Cardiac septum (tissue), 1 donor: ENCODE measurements at places on chromosomes 1 and 21.

GRCh38 chr21:42495027-42495426 is 997 bp downstream of the RSPH1 start:
- no peak for DNase-seq

GRCh38 chr1:43577655-43578542 is 47.2 kb downstream of the PTPRF start:
- DNase-seq, result no peak

GRCh38 chr1:114482585-114482984 is 28.4 kb downstream of the TRIM33 start:
- DNase-seq, result no peak

DNA sequence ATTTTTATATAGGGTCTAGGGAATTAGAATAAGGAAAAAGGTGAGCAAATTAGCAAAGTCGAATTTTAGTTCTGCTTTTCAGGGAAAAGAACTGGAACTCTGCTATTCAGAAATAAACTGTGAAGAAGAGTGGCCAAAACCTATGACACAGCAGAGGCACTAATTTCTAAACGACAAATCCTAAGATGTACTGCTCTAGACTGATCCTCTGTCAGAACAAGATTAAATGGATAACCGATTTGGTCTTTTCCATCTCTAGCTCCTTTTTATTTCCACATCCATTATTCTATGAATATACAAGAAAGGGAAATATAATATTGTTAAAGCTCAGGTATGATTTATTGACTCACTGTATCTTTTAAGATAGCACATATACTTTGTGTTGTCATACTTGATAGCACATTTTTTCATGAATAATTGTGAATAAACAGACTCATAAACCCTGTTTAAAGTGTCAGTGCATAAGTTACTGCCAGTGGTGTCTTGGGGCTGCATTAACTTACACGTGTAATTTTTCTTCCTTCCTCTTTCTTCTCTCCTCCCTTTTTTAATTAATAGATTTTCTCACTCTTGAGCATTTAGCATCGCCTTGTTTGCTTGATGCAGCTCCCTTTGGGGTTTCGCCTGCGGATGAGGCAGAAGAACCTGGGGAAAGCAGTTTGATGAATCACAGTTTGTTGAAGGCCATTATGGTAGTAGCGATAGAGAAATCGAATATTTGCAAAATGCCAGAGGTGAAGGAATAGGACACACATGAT is 496.6 kb downstream of the ADGRL2 start:
- no peak for DNase-seq

DNA sequence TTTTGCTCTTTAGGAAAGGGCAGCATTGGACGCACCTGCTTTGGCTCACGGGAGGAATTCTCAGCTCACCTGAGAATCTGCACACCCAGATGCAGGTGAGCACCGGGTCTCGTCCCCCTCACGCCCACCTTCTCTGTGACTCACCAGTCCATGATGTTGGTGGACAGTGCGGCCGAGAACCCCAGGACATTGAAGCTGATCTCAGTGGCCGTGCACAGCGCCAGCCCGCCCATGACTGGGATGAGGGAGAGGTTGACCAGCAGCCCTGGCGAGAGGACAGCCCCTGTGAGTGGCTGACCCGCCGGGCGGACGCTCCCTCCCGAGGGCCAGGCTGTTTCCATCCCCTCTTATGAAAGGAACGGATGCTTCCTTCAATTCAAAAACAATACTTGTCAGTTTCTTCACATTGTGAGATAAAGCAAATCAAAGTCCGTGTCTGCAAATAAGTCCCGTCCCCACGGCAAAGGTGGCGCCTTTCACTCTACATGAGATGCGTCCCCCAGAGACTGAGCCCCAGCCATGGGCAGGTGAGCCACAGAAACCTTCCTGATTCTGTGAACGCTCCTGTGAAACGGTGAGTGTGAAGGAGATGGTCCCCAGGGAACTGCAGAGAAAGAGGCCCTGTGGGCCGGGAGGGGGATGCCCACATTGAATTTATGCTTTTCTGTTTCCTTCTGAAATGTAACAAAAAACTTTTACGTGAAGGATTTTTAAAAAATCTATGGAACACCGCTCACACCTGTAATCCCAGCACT is 12.7 kb upstream of the CDK11B start:
- DNase-seq, result no peak

DNA sequence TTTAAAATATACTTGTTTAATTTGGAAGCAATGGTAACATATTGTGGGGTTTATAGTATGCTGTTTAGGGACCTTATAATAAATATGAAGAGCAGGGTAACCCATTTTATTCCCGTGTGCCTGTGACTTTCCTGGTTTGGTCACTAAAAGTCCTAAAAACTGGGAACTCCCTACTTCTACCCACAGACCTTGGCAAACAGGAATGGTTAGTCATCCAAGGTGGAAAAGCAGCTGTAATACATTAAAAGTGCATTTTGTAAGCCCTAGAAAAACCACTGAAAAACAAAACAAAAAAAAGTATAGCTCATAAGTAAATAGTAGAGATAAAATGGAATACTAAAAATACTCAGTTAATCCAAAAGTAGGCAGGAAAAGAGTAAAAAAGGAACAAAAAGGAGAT is 538.9 kb downstream of the LMO4 start:
- DNase-seq, result no peak

DNA sequence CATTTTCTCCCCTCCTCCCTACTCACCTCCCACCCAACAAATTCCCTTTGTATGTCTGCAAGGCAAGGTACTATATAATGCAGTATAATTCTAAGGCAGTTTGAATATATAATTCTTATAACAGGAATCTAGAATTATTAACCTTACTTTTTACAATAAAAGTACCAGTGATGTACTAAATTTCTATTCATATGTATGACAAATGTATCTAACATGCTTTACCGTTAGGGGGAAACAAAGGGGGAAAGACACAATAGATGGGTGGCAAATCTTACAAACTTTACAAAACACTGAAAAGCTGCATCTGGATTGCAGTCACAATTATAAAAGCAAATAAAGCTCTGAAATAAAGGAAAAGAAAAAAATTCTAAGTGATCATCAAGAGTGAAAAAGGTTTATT is 2.3 kb downstream of the PIK3R3 start:
- DNase-seq, result no peak

- DNase-seq, result no peak
Measured at GRCh38 chr1:116262995-116263385, 110.1 kb upstream of the ATP1A1 start.

GRCh38 chr1:109167001-109167506 is 46.7 kb upstream of the SARS1 start:
- DNase-seq, result no peak

DNA sequence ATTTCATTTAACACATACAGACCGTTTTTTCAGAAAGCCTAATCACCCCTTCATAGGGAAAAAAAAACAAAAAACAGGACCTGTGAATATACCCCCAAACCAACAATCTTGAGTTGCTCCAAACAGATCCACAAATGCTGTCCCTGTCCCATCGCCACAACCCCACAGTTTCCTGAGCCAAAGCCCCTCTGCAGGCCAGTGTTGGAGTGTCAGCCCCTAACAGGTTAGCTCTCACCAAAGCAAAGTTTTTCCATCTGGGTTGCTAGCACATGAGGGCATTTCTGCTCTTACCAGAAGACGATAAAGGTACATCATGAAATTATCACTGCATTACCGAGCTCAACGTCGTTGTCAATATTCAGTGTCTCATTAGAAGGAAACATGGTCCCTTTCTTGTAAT is 40.8 kb downstream of the MCOLN2 start:
- DNase-seq, result no peak

DNA sequence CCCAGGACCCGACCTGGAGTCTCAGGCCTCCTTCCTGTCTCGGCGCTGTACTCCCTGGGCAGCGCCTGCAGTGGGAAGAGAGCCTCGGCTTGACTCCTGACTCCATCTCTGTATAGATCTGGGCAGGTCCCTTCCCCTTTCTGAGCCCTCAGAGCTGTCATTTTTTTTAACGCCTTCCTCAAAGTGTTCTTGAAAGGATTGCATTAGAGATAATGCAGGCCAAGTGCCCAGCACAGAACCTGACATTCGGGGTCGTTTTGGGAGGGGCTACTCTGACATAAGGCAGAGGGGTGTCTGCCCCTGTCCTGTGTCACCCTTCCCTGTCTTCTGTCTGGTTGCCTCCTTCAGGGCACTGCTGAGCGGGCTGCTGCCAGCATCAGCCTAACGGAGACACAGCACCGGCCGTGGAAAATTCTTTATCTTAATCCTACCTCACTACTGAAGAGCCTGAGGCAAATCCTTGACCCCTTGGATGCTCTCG is 271.6 kb downstream of the TRABD2B start:
- DNase-seq, result no peak

DNA sequence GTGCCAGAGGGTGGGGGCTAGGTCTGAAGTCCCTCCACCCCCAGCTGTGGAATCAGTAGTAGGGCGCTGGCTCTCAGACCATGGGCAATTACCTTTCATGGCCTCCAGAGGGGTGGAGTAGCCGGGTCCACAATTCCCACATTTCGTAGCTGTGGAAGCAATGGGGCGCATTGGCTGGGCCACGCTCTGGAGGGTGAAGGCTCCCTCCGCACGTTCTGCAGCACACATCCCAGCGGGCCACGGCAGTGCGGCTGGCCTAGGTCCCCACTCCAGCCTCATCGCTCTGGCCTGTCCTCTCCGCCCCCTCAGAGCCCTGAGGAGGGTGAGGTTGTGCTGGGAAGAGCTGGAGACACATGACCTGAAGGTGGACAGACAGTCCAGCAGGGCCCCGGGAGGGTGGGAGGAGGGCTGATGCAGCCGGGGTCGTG is 2.9 kb downstream of the SELENBP1 start:
- DNase-seq, result no peak

- no peak for DNase-seq
Measured at GRCh38 chr1:1554550-1554925, 14.1 kb upstream of the TMEM240 start.

DNA sequence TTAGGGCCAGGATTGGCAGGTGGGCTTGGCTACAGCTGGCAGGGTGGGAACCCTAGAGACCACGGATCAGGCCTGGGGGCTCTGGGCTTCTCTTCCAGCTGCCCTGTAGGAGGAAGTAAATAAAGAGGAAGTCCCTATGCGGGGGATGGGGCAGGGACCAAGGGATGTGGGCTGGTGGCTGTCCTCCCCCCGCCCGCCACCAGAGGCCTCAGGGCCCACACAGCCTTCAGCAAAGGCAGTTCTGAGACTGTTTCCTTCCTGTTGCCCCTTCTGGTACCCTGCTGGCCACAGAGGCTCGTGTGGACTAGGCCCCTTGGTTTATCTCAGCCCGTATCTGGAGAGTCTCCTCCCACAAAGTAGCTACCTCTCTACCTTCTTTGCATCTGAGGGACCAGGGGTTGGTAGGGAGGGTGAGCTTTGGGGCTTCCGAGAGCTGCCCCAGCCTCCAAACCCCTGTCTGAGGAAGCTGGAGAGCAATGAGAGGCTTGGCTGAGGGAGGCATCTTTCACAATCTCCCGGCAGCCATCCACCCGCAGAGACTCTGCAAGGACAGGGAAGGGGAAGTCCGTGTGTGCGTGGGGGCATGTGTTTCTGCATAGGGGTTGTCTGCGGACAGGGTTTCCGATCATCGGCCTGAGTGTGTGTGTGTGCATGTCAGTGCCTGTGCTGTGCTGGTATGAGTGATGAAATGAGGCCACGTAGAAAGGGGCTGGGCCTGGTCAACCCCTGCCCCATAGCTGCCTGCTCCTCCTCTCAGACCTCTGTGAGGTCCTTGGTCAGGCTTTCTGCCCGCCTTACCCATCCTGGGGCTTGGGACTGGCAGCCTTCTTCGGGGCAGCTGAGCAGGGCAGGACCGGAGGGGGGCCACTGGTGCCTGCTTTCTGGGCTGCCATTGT is 12.5 kb downstream of the RPS6KA1 start:
- peak; percentile 96 for DNase-seq

DNA sequence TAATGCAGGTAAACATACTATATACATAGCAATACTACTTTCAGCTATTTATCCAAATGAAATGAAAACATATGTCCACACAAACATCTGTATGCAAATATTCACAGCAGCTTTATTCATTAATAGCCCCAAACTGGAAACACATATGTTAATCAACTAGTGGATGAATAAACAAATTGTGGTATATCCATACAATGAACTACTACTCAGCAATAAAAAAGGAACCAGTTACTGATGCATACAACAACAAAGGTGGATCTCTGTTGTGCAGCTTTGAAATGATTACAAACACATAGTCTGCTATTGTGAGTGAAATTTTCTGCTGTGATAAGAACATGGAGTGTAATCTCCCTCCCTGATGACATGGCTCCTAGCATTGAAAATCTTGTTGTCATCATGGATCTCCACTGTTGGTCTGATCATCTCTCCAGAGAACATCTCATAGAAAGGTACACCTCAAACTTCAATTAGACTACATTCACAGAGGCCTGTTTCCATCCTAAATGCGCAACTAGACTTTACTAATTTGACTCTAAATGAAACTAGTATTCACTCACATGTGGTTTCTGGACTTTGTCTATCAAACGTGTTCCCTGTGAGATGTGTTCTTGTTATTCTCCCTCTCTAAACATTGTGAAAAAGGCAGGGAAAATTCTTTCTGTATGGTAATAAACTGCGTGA is 10.7 kb downstream of the INTS7 start:
- DNase-seq, result no peak

GRCh38 chr1:98333406-98333805 is 328.1 kb upstream of the SNX7 start:
- DNase-seq, result no peak

DNA sequence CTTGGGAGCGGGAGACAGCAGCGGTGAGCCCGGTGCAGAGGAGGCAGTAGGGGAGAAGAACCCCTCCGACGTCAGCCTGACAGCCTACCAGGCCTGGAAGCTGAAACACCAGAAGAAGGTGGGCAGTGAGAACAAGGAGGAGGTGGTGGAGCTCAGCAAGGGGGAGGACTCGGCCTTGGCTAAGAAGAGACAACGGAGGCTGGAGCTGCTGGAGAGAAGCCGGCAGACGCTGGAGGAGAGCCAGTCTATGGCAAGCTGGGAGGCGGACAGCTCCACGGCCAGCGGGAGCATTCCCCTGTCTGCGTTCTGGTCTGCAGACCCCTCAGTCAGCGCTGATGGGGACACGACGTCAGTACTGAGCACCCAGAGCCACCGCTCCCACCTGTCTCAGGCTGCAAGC is 32.9 kb downstream of the STYXL2 start:
- DNase-seq, result no peak

DNA sequence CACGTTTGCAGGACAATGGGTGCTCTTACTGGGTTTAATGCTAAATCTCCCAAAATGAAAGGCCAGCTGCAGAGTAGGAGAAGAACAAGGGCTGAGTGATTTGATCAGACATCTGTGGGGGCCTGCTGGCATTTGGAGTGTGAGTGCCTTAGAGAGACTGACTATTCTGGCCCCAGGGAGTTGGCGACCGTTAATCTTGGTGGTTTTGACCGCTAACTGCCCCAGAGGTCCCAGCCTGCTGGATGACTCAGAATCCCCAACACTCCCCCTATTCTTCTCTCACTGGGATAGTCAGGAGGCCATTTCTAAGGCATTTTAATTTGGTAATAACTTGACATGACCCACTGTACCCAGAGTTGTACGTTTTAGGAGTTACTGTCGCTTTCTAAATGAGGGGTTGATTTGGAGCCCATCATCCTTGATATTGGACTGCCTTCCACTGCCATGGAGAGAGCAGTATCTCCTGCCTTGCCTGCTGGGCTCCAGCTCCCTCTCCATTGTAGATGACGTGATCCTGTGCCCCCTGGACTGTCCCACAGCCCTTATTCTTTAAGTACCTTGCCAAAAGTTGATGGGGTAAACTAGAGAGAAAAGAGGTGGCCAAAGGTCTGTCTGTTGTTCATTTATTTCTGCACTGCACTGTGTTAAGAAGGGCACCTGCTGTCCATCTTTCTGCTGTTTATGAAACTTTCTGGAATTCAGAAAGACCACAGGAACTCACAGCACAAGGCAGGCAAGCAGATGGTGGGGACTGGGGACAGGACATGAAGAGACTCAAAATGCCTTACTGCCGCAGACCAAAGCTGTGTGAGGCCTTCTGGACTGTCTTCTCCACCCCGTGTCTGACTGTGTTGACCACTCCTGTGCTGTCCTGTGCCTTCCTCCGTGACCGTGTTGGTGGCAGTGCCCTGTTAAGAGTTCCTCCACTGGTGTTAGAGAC is 98.2 kb upstream of the ARTN start:
- DNase-seq, result no peak
